ENCODE measurements at places on chromosomes 11 and 22.
A peak's percentile ranks its signal among the peaks of the same experiment; 100 is the strongest.

GRCh38 chr11:65278356-65278755 is 16.6 kb downstream of the POLA2 start:
- no peak for DNase-seq

GRCh38 chr11:78290293-78291176 is 101.8 kb downstream of the USP35 start:
- no peak for DNase-seq

- DNase-seq: no peak
These were observed 180.5 kb upstream of the ZBED5 start for GRCh38 chr11:11038352-11038751.

DNA sequence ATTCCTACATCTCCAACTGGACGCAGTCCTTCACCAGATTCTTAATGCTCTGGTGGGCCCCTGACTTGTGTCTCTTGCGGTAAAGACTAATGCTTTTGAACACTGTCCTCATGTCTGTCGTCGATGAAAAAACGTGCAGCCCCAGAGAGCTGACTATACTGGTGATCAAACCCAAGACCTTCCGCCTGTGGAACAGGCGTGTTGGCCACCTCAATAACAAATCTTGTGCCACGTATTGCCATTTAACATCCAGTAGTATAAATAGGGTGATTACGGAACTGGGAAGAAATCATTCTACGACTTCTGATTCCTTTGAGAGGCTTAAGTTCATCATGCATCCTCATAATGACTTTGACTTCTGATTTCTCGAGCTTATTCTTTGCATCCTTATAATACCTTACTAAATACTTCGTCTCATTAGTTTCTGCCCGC is 45.6 kb downstream of the OR4D9 start:
- no peak for DNase-seq

- DNase-seq: peak; percentile 80
These were observed 648 bp downstream of the FOSL1 start for GRCh38 chr11:65899356-65900124.

DNA sequence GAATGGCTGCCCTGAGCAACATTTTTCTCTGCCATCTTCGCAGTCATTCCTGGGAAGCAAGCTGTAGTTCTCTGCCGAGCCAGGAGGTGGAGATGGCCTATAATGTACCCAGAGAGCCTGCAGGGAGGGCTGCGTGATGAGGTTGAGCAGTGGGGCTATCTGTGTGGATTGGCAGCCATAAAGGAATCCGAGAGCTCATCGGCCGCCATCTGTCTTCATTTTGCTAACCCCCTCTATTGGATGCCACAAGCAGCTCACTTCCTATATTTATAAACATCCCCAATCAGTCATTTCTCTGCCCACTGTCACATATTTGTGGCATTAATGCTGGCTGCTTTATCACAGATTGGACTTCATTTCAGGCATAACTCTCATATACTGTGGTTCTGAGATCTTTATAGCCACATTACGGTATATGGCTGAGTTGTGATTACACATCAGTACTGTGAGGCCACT is 209.5 kb downstream of the NTM start:
- DNase-seq: no peak

GRCh38 chr11:128269466-128269865 is 317.9 kb downstream of the ETS1 start:
- DNase-seq: no peak

DNA sequence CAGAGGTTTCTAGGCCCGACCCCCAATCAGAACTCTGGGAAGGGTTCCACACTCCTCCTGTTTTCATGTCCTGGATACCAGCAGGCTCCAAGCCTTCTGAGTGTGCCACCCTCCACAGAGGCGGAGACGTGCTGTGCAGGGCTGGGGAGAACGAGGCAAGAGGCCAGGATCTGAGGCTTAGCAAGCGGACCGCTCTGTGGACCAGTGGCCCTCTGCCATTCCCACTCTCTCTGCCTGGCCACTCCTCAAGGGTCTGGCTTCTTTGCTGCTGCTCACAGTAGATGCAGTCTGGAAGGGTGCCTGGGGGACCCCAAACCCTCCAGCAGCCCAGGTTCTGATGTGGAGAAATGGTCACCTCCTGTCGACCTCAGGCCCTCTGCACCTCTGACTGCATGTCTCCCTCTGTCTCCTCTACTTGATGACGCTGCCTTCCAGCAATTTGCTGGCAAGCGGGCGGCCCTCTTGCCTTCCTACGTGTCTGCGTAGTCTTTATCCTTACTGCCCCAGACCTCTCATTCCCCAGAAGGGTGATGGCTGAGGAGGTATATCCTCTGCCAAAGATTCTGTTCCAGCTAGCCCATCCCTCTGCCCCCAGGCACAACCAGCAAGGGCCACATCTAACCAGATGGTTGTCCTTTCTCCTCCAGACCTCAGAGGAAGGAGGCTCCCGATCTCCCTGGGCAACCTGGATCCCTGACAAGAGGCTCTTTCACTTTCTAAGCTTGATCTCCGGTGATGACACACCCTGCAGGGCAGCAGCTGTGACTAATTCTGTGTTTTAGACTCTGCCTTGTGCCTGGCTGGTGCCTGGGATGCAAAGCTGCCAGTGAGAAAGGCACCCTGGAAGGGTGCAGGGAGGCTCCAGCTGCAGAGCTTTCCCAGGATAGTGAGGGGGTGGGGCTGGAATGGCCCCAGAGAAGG is 87.3 kb downstream of the NAT10 start:
- peak; percentile 34 for DNase-seq

- DNase-seq: no peak
These were observed 9.8 kb downstream of the CSF2RB start for GRCh38 chr22:36923131-36923788.

GRCh38 chr11:59776210-59777066 is 21.3 kb downstream of the STX3 start:
- no peak for DNase-seq

GRCh38 chr11:121540627-121541026 is 87.9 kb upstream of the SORL1-AS1 start:
- no peak for DNase-seq

DNA sequence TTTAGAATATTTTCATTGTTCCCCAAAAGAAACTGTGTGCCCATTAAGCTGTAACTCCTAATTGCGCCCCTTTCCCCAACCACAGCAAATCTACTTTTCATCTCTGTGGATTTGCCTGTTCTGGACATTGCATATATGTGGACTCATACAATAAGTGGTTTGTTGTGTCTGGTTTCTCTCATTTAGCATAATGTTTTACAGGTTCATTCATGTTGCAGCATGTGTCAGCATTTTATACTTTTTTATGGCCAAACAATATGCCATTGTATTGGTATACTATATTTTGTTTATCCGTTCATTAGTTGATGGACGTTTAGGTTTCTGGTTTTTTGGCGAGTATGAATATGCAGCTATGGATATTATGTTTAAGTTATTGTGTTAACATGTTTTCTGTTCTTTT is 23.8 kb downstream of the NUCB2 start:
- DNase-seq: no peak

DNA sequence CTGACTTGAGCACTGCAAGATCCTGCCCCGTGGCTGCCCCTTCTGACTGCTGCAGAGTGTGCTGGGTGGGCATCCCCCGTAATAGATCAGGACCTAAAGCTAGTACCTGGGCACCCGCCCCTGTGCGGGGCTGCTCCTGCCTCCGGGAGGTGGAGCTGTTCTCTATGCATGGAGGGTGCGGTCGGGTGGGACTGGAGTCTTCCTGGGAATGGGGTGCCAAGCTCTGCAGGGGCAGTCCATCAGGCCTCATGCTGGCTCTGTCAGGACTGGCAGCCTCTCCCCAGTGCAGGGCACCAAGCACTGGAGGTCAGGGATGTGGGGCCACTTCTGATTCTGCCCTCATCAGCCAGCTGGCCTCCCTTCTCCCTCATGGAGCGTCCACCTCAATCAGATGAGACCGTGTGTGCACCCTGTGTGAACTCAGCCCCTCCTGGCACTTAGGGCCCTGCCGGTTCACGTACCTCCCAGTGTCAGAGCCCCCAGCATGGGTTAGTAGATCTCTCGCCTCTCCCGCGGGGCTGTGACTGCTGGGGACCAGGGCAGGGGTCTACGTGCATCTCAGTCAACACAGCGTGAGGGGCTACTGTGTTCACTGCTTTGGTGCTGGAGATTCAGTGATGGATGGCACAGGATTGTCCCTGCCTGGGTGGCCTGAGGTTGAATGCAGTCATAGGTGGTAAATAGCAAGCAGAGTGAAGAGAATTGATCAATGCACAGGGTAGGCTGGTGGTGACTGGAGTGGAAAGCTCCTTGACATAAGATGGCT is 30.8 kb downstream of the MPPED1 start:
- DNase-seq: no peak

- DNase-seq: no peak
These were observed 999 bp downstream of the TSKU start for GRCh38 chr11:76783896-76784813.

DNA sequence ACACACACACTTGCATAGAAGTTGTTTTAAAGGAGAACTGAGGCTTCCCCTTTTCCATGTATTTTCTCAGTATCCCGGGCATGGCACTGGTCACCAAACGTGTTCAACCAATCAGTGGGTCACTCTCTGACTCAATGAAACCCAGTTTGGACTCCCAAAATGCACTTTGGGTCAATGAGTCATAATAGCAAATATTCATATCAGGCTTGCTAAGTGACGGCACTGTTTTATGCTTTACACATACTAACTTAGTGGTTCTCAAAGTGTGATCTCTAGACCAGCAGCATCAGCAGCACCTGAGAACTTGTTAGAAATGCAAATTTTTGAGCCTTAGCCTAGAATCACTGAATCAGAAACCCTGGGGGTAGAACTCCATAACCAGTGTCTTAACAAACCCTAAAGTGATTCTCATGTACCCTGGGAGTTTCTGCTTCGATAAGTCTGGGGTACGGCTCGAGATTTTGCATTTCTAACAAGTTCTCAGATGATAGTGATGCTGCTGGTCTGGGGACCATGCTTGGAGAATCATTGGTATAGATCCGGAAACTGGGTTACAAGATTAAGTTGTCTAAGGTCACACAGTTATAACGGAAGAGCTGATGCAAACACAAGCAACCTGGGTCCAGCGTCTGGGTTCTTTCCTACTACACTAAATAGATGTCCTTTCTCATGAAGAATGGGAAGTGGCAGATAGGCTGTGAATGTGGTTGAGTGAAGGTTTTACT is 35.6 kb downstream of the ETS1 start:
- DNase-seq: no peak

DNA sequence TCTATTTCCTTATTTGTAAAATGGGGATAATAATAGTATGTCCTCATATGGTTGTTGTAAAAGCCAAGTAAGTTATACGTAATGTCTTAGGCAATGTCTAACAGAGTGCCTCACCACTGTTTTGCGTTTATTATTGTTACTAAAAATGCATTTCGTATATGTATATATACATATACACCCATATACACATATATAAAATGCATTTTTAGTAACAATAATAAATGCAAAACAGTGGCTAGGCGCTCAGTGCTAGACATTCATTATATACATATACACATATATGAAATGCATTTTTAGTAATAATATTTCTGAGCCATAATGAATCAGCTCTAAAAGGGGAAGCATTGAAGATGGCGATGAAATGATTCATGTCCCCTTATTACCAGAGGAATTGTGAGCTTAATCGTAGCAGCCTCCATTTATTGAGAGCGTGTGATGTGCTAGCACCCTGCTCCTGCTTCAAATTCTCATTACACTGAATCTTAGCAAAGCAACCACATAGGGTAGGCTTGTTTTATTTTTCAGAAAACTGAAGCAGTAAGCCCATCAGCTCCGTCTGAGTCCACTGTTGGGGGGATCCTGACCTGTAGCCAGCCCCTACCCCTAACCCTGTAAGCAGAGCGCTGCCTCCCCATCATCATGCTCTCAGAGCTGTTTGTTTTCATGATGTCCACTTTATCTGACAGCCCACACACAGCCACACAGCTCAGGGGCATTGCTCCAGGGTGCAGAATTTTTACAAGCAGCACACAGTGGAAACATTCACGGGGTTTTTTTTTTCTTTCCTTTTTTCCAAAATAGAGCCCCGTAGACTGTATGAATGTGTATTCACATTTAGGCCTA is 97.1 kb upstream of the NAV2 start:
- no peak for DNase-seq

- DNase-seq: no peak
These were observed 371.5 kb downstream of the OPCML start for GRCh38 chr11:133160754-133161153.

DNA sequence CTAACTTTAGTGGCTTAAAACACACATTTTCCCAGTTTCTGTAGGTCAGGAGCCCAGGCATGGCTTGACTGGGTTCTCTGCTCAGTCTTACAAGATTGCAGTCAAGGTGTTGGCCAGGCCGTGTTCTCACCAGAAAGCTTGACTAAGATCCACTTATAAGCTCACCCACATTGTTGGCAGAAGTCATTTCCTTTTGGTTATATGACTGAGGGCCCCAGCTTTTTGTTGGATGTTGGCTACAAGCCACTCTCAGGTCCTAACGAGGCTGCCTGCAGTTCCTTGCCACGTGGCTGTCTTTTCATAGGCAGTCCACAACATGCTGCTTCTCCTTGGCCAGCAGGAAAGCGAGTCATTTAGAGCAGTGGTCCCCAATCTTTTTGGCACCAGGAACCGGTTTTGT is 79.3 kb upstream of the CRTAM start:
- no peak for DNase-seq

GRCh38 chr11:65300621-65301275 is 13.9 kb upstream of the CDC42EP2 start:
- DNase-seq: no peak

GRCh38 chr11:76700177-76701100 is 29.9 kb upstream of the LRRC32 start:
- DNase-seq: no peak

DNA sequence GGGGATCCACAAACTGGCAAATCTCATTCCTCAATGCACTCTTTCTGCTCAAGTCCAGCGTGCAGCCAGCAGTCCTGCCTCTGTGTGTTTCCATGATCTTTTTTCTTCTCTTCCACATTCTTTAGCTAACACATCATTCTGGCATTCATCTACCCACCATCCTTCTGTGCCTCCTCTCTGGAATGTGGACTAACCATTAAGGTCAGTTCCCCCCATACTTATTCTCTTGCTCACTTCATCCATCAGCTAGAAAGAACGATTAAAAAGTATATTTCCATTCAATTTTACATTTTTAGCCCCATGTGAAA is 7.8 kb downstream of the KIRREL3 start:
- no peak for DNase-seq

DNA sequence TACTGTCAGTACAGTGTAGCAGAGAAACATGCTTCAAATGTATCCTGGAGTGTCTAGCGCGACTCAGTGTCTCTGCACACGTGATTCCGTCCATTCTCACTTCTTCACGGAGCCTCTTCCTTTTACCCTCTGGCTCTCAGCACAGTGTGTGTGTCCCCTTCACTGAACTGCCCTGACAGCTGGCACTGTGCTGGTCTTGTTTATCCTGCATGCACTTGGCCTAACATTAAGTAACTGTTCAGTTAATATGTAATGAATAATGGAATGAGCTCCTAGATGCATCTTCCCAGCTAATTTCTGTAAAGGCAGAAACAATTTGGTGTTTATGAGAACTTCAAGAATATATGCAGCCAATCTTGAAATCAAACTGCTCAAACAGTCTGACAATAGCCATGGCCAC is 44.4 kb downstream of the KMT5B start:
- no peak for DNase-seq

GRCh38 chr11:29801561-29801960 is 215.3 kb downstream of the KCNA4 start:
- DNase-seq: no peak
